ENCODE measurements at places on chromosomes 2 and 18.
A peak's percentile ranks its signal among the peaks of the same experiment; 100 is the strongest.

DNA sequence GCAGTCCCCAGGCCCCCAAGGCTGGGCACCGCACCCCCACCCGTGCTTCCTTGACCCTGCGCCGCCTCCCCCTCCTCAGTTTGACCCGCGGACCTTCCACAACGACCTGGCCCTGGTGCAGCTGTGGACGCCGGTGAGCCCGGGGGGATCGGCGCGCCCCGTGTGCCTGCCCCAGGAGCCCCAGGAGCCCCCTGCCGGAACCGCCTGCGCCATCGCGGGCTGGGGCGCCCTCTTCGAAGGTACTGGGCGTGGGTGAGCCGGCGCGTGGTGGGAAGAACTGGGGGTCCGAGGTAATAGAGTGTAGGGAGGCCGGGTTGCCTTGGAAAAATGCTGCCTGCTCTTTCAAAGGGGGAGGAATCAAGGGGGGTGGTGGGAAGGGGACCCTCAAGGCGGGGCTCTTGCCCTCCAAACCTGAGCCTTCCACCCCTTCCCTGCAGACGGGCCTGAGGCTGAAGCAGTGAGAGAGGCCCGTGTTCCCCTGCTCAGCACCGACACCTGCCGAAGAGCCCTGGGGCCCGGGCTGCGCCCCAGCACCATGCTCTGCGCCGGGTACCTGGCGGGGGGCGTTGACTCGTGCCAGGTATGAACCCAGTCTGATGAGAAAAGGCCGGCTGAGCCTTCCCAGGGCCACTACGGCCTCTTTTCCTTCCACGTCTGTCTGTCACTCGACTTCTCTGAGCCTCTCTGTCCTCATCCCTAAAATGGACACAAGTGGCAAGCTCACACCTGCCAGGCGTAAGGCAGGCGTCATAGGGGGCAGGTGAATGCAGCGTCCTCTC lies 2.6 kb downstream of the PRSS56 start:
- DNase-seq = no peak

DNA sequence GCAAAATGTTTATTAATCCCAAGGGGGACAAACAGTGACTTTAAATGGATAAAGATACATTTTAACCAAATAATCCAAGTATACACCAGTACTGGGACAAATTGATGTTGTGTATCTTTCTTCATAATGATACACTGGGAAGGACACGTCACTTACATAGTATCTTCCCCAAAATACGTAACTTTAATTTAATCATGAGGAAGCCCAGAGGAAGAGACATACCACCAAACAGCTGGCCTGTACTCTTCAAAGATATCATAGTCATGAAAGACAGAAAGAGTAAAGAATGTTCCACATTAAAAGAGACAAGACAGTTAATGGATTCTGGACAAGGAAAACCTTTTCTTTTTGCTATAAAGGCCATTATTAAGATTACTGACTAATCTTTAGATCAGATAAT lies 37.1 kb downstream of the AGFG1 start:
- no peak for DNase-seq

GRCh38 chr2:16050261-16050907 lies 110.0 kb downstream of the MYCN start:
- DNase-seq = no peak

- no peak for DNase-seq
Measured at GRCh38 chr2:130728007-130728454, 839 bp upstream of the GPR148 start.

DNA sequence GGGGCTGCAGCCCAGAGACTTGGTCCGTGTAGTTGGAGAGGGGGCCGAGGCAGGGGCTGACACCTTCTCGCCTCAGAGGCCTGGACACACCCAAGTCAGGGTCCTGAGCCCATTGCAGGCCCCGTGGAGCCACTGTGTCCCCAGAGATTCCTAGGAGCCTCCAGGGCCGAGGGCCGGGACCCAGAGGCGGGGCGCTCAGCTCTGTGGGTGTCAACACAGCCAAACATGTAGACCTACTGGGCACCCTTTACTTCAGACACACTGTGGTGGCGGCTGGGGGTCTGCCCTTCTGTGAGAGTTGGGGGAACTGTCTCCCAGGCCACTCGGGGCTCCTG lies 459 bp upstream of the ESPNL start:
- no peak for DNase-seq

DNA sequence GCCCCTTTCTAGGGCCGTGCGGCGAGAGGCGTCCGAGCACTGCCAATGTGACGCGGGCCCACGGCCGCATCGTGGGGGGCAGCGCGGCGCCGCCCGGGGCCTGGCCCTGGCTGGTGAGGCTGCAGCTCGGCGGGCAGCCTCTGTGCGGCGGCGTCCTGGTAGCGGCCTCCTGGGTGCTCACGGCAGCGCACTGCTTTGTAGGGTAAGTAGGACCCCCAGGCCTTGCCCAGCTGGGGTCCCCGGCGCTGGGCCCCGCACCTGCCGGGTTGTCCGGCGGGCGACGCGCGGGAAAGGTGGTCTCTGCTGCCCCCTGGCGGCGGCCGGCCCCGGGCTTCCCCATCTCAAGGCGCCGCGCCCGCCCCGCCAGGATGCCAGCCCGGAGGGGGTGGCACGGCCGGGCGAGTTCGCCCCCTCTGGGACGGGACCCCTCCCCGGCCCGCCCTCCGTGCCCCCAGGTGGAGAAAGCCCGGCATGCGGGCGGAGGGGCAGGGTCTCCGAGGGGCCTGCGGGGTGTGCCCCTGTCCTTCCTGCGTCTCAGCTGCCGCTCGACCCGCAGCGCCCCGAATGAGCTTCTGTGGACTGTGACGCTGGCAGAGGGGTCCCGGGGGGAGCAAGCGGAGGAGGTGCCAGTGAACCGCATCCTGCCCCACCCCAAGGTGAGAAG lies 1.9 kb downstream of the PRSS56 start:
- peak; percentile 76 for DNase-seq

DNA sequence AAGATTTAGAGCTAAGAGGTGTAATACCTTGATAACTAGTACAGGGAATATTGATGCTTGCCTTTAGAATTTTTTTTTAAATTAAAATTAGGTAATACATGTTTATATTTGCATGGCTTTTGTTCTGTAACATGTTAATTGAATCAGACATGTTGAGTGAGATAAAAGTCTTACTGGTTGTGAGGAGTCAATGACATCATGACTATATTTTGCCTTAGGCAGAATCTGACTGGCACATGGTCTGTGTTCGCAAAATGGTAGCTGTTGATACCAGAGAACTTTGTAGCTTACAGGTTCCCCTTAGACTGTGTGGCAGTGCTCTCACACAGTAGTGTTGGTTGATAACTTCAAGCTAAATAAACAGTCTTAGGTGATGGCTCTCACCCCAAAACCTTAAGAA lies 199.7 kb downstream of the PTPRM start:
- no peak for DNase-seq

DNA sequence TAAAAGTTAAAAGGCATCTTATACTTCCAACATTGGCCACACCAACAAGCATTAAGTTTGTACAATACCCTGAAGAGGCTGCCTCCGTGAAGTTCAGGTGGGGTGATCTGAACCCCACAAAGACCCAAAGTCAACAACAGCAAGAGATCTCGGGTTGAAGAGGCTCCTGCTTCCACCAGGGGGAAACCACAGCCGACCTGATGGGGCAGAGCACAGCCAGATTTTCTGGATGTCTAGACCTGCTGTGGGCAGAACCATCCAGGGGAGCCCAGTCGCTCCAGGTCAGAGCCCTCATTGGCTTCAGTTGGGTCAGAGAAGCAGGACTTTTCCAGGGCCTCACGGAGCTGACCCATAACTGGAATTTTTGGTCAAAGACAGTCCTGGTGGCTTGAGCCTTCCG lies 66.5 kb upstream of the ACKR3 start:
- DNase-seq = no peak

DNA sequence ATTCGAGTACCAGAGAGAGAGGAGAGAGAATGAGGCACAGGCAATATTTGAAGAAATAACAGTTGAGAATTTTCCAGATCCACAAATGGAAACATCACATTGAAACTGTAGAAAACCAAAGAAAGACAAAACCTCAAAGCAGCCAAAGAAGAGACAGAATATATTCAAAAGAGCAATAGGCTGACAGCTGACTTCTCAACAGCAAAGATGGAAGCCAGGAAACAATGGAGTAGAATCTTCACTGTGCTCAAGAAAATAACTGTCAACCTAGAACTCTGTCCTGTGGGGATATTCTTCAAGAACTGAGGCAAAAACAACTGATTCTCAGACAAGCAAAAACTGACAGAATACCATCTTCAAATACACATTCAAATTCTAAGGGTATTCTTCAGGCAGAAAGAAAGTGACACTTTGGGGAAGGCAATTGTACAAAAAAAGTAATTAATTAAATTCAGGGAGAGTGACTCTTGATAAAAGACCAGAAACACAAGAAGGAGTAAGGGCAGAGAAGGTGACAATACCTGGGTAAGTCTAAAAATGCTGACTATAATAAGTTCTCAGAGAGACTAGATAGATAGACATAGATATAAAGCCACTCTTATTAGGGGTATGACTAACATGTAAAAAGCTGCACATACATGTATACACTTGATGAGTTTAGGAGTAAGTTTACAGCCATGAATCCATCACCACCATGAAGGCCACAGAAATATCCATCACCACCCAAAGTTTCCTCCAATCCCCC lies 25.6 kb downstream of the ANKMY1 start:
- DNase-seq = no peak

DNA sequence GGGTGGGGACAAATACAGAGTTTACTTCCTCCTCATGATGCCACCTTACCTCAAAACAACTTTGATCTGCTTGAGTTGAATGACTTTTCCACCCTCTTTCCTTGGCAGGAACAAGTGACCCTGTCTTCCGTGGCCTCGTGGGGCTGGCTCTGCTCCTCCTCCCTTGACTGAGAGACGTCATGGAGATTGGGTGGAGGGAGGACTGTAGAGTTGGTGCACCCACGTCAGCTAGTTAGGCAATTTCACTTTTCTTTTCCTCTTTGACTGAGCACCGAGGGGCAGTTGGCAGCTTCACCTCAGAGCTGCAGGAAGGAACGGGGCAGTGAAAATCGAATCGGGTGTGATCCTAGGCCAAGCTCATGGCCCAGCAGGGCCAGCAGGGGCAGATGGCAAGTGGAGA lies at the start of gene SP140:
Gene SP140 (plus strand): TSS at position 251 of the 400 bp plus-strand sequence. CDS start 109 bp downstream, at position 360.
- peak; percentile 37 for DNase-seq

GRCh38 chr2:61426267-61426897 lies 44.5 kb downstream of the USP34 start:
- DNase-seq = peak; percentile 26

DNA sequence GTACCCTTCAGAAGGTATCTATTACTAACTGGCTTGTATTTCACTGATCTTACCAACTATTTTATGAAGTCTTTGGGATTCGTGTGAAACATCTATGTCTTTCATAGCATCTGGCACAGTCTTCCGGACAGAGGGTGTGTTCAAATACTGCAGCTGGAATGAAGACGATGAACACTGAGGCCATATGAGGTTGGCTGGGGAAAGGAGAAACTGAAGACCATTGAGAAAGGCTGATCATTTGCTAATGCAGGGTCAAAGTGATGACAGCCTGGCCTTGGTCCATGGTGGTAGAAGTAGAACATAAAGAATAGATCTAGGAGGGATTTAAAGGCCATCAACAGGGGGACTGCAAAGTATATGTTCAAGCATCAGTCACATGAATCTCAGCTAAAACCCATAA lies 132.7 kb downstream of the CCBE1 start:
- DNase-seq = no peak

DNA sequence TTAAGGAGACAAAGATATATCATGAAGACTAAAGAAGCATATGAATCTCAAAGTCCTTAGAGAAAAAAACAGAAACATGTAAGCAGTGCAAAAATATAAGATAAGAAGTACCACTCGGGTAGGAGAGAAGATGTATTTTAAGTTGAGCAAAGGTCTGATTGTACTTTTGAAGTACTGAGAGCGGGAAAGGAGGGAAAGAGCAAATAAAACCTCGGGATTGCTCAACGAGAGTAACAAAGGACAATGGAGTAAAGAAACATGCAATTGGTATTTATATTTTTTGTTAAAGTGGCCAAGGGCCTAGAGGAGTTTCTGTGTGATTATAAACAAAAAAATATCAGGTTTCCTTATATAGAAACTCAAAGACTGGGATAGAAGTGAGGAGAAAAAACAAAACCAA lies 251.9 kb downstream of the LNPK start:
- no peak for DNase-seq

- DNase-seq = no peak
Measured at GRCh38 chr2:137194111-137194510, 428.8 kb downstream of the THSD7B start.

- DNase-seq = no peak
Measured at GRCh38 chr18:42131066-42131929, 176.3 kb downstream of the PIK3C3 start.

GRCh38 chr2:73109431-73110167 lies 3.1 kb downstream of the RAB11FIP5 start:
- DNase-seq = no peak

GRCh38 chr2:99857372-99857771 lies 285.0 kb downstream of the AFF3 start:
- no peak for DNase-seq

- no peak for DNase-seq
Measured at GRCh38 chr2:201507725-201508124, 56.2 kb downstream of the STRADB start.

GRCh38 chr2:43082903-43083677 lies 143.3 kb downstream of the ZFP36L2 start:
- DNase-seq = no peak

DNA sequence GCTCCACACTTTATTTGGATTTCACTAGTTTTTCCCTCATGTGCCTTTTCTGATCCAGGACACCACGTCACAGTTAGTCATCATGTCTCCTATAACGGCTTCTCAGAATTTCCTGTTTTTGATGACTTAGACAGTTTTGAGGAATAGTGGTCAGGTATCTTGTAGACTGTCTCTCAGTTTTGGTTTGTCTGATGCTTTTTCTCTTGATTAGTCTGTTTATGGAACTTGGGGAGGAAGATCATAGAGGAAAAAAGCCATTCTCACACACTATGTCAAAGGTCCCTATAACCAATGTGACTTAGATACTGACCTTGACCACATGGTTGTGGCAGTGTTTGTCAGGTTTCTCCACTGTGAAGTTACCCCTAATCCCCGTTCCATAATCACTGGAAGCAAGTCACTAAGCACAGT lies 89.0 kb downstream of the RAPH1 start:
- DNase-seq = no peak

GRCh38 chr2:19046986-19047780 lies 311.2 kb downstream of the OSR1 start:
- DNase-seq = no peak

DNA sequence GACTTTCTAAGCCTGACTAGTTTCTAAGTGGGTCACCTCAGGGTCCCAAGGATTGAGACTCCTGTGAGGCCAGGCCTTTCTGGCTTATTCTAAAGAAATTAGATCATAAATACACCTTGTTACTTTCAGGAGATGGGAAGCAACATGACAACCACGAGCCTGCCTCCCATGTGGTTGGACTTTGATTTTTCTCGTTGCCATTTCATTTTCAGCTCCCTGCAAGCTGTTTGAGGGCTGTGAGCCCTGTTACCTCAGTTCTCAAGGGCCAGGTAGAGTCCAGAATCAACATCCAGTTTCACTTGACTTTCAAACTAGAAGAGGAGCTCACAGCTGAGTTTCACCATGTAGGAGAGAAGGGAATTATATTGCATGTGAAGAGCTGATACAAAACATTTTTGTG lies 159.8 kb upstream of the BCL2L11 start:
- no peak for DNase-seq

- DNase-seq = no peak
Measured at GRCh38 chr2:236307641-236308040, 43.4 kb upstream of the ASB18 start.

- DNase-seq = no peak
Measured at GRCh38 chr2:205748639-205749038, 66.3 kb downstream of the NRP2 start.

GRCh38 chr2:196719110-196719872 lies 79.8 kb downstream of the CCDC150 start:
- no peak for DNase-seq
